ENCODE measurements at places on chromosomes 13 and 19. TPM values are rescaled to one million over a fixed set of nuclear protein-coding genes. Genes with fewer than 3 reads are reported as not detected.

KIRREL2 gene
- not detected for total RNA-seq

SHANK1 gene
- total RNA-seq, result 0.40 TPM

KLK15 gene
- total RNA-seq, result not detected

ANGPTL8 gene
- total RNA-seq, result not detected

EEF2 gene
- total RNA-seq, result 3,203 TPM

STARD13 gene
- 64.8 TPM for total RNA-seq

PABPC3 gene
- total RNA-seq, result 0.16 TPM

KCNK6 gene
- 11.9 TPM for total RNA-seq

PEG3 gene
- total RNA-seq, result not detected

INSL3 gene
- not detected for total RNA-seq

CLIP3 gene
- total RNA-seq, result 78.3 TPM

PPP1R13L gene
- total RNA-seq, result 48.7 TPM

FPR1 gene
- total RNA-seq, result not detected

RFXAP gene
- total RNA-seq, result 9.4 TPM

PNMA8A gene
- total RNA-seq, result 10.3 TPM

OR7D2 gene
- total RNA-seq, result 0.86 TPM

S1PR4 gene
- not detected for total RNA-seq

ARHGAP45 gene
- total RNA-seq, result 0.67 TPM

Data from osteocyte (in vitro differentiated cells).